ENCODE measurements at places on chromosomes 4 and X. TPM values are rescaled to one million over a fixed set of nuclear protein-coding genes. Genes with fewer than 3 reads are reported as not detected.

GRCh38 chr4:13921805-13922204 lies 294.3 kb upstream of the BOD1L1 start:
- no peak for DNase-seq

NWD2 gene
- 0.26 TPM for total RNA-seq

GRCh38 chrX:130555341-130555740 lies 153.6 kb downstream of the RBMX2 start:
- no peak for DNase-seq

DNA sequence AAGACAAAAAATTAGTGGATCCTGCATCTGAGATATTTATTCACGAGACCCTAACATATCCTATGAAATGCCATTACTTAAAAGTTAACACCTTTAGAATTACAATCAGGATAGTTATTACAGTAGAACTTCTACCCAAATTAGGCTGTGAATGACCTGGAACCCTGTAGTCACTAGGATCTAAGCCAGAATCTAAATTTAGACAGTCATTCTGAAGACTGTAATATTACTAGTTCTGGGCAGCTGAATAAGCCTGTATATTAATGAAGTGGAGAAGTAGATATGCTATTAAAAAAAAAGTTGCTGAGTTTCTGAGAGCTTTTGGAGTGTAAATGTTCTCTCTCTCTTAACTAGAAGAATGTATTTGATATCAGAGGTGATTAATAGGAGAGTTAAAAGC lies 67.0 kb downstream of the FAM13A start:
- no peak for DNase-seq

ZCCHC18 gene
- not detected for total RNA-seq

GRCh38 chr4:168748807-168749206 lies 252.0 kb downstream of the PALLD start:
- no peak for DNase-seq

RAB39B gene
- total RNA-seq: 2.6 TPM

DNA sequence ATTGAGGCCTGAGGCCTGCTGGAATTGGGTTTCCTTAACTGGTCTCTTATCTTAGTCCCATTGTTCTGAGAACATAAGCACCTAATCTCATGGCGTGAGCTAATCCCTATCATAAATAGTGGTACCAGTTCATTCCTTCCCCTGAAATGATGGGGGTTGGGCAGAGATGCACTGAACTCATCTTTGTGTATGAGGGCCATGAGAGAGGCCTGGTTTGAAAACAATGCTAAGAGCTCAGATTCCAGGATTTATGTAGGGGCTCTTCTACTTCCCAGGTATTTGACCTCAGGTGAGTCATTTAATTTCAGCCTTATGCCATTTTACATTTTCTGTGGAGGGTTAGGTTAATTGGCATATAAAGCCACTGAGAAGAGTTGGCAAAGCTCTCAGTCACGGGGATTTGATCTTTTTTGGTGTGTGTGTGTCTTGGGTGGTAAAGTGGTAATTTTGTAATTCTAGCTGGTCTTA lies 4.4 kb downstream of the RBM3 start:
- DNase-seq: no peak

- DNase-seq: peak; percentile 98
Observed at GRCh38 chr4:142405021-142405694, 440.9 kb downstream of the INPP4B start.

DNA sequence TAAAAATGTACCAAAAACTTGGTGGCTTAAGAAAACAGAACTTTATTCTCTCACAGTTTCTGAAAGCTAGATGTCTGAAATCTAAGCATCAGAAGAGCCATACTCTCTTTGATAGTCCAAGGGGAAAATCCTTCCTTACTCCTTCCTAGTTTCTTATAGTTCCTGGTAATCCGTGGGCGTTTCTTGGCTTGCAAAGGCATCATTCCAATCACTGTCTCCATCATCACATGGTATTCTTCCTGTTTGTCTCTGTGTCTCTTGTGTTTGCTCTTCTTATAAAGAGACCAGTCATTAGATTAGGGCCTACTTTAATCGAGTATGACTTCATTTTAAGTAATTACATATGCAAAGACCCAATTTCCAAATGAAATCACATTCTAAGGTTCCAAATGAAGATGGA lies 118.9 kb upstream of the FSTL5 start:
- DNase-seq: no peak

GRCh38 chr4:69124941-69125340 lies 28.7 kb downstream of the UGT2B7 start:
- DNase-seq: peak; percentile 75

CT45A5 gene
- not detected for total RNA-seq

DNA sequence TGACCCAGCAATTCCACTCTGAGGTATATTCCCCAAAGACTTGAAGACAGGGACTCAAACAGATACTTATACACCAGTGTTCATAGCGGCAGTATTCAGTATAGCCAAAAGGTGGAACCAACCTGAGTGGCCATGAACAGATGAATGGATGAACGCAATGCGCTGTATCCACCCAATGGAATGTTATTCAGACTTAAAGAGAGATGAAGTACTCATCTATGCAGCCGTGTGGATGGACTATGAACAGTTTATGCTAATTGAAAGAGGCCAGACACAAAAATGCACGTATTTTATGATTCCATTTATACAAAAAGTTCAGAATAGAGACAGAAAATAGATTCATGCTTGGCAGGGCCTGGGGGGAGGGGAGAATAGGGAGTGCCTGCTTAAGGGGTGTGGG lies 26.3 kb downstream of the PRPS2 start:
- DNase-seq: no peak

GRCh38 chr4:94804650-94805049 lies 46.9 kb downstream of the BMPR1B start:
- no peak for DNase-seq

GRCh38 chr4:86595426-86595805 lies 1.3 kb downstream of the PTPN13 start:
- DNase-seq: peak; percentile 55

EPGN gene
- 129 TPM for total RNA-seq

DNA sequence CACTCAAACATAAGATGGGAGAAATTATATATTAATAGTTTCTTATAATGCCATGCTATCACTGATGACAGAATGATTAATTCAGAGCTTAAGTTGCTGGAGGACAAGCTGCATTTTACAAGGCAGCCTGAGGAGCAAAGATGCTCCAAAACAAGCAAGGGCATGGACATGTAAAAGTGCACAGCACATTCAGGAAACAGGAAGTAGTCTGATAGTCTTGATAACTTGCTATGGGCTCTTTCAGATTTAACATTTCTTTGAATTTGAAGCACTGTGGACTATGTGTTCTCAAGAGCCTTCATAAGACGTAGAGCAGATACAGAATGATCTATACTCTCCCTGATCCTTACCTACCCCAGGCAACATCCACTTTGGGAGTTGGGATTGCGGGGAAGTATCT lies 50.0 kb downstream of the AMMECR1 start:
- no peak for DNase-seq

- no peak for DNase-seq
Observed at GRCh38 chr4:153044036-153044435, 107.9 kb downstream of the FHDC1 start.

DNA sequence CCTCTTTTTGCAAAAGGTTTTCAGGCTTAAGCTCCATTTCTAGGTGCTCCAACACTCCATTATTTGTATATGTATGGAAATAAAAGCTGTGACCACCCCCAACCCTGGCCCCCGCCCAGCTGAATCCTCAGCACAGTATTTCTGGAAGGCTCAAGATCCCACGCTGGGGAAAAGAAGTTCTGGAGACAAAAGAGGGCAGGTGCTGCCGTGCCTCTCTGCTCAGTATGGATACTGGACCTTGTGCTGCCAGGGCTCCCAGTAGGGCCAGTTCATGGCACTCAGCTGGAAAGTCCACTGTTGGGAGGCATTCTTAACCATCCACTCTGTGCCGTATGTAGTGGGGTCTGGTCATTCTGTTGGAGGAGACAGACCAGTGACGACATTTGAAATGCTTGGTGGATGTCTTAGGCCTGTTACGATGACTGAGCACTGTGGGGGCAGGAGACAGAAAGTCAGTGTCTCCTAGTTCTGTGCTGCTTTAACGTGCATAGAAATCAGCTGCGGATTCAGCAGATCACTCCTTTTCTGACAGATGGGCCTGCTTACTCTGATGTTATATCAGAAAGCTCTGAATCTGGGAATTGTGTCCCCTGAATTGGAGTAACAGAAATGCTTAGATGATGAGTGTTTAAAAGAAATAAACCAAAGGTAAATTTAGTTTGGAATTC lies 48.4 kb upstream of the MSANTD1 start:
- no peak for DNase-seq

TAF7L gene
- total RNA-seq: under 0.01 TPM

FAM53A gene
- 0.79 TPM for total RNA-seq

GRCh38 chr4:57448452-57448851 lies 338.3 kb upstream of the IGFBP7 start:
- no peak for DNase-seq

RBM41 gene
- 21.5 TPM for total RNA-seq

GPRASP3 gene
- 2.6 TPM for total RNA-seq

DNA sequence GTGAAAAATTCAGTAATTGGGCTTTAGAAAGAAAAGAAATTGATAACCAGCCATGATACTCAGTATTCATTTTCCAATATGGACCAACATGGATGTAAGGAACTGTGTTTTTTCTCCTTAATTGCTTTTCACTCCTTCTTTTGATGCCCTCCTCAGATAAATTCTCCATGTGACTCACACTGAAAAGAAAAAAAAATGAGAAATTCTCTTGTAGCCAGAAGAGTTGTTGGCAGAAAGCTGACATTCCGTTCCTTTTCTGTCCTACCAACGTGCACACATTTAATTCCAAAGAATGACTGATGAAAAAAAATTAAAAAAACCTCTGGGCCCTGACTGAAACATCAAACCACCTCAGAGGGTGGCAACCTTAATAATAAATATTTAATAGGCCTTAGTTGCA lies 153.1 kb downstream of the AMELX start:
- DNase-seq: no peak

HS3ST1 gene
- total RNA-seq: 1.8 TPM

DNA sequence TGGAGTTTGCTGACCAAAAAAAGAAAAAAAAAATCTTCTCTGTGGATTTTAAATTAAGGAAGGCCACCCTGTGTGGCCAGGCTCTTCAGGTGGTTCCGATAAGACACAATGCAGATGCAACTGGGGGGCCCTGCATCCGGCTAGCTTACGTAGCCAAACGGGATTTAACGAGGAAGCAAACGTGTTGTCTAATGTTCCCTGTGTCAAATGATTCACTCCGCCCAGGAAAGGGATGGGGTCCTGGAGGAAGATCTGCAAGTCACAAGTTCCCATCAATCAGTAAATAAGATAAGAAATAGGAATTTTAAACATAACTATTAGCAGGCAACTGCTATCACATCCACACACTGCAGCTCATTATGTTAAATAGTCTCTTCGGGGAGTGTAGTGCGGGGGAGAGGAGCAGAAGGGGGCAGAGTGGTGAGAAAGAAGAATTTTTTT lies 216.4 kb upstream of the GYPA start:
- DNase-seq: no peak

PALLD gene
- 92.7 TPM for total RNA-seq

DNA sequence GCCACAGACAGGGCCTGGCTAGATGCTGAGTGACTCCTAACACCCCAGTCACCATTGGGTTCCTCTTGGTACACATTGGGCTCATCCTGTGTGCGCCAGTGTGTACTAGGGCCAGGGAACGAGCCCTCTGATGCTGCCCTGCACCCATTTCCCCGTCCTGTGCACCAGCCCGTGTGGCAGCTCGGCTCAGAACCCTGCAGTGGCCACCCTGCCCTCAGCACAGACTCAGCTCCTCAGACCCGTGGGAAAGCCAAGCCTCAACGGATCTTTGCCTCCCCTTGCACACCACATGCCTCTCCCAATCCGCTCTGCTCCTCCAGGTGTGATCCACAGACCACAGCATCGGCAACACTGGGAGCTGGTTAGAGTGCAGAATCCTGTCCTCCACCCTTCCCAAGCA lies 38.6 kb downstream of the EVC start:
- no peak for DNase-seq

DNA sequence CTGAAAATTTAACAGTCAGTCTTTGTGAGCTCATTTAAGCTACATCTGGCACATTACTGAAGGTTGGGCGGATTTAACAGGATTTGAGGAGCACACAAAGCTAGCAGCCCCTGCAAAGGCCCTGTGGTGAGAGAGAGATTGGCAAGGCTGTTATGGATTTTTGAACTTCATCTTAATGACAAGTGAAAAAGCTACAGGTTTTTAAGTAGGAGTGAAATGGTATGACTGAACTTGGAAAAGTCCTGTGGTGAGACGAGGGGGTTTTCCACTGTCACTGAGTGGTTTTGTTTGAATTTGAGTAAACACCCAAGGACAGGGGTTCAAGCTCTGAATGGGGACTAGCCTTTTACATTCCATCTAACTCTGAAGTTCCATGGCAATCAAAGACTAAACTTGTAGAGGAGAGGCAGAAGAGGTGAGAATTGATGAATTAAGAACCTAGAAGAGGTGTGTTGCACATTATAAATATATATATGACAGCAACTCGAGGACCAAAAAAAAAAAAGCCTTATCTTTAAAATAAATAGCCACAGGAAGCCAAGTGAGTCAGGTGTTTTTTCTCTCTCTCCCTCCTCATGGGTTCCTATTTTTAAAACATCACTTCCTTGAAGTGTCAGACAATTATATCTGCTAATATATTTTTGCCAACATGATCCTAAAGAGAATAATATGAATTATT lies 47.8 kb upstream of the CLNK start:
- DNase-seq: no peak

GRCh38 chr4:152038238-152038637 lies 277.4 kb upstream of the GATB start:
- peak; percentile 53 for DNase-seq

DNA sequence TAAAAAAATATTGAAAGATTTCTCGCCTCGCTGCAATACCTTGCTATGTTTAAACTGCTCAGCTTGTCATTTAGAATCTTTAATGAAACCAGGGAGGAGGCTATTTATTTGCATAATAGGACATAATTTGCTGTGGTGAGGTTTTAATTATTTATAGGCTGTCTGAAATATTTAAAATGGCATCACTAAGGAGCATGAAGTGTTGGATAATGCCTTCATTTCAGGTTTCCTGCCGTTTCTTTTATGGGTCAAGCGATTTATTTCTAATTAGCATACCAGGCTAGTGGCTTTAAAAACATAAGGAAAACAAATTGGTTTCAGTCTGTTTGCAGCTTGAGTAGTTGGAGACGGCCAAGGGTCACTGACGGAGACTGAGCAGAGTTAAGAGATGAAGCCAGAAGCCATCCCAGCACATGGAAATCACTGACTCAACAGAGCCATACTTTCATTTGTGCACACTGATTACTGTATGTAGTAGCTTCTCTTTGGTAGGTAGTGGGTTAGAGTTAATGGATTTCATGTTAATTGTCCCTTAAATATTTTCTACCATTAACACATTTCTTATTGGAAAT lies 1962.4 kb upstream of the TENM3 start:
- no peak for DNase-seq

GRCh38 chr4:154982187-154983047 lies 201.3 kb downstream of the RBM46 start:
- peak; percentile 57 for DNase-seq

EVC gene
- total RNA-seq: 12.9 TPM

SLC38A5 gene
- 348 TPM for total RNA-seq
